ENCODE measurements at places on chromosomes 2 and 18.

GRCh38 chr18:44911773-44912172 lies 231.1 kb downstream of the SETBP1 start:
- DNase-seq: no peak

GRCh38 chr2:9052821-9053533 lies 49.5 kb upstream of the MBOAT2 start:
- DNase-seq: no peak

- no peak for DNase-seq
These were observed 61.6 kb upstream of the TGFA start for GRCh38 chr2:70615222-70615621.

GRCh38 chr2:101788565-101788964 lies 91.1 kb downstream of the MAP4K4 start:
- DNase-seq: no peak

- no peak for DNase-seq
These were observed 53.6 kb upstream of the LAPTM4A start for GRCh38 chr2:20104900-20105545.

GRCh38 chr2:45352506-45352905 lies 258.6 kb downstream of the SRBD1 start:
- DNase-seq: no peak

DNA sequence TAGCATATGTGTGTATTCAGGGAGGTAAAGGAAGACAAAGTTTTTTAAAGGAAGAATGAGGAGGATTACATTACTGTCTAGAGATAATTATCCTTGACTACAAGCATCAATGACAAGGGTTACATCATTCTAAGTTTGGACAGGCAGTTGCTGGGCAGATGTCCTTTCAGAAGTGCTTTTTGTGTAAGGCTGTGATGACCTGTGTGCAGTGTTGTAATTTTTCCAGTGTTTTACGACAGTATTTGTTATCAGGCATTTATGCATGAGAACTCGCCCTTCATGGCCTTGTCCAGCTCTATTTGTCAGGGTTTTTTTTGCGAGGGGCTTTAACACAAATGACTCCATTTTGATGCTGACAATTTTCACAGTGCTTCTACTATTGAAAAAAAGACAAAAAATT lies 658.3 kb upstream of the NXPH2 start:
- DNase-seq: no peak

- DNase-seq: no peak
These were observed 5.8 kb downstream of the TBC1D8 start for GRCh38 chr2:101145406-101145805.

- no peak for DNase-seq
These were observed 17.6 kb downstream of the ACSL3 start for GRCh38 chr2:222878301-222878876.

GRCh38 chr2:45578056-45578843 lies 32.8 kb downstream of the SRBD1 start:
- DNase-seq: no peak

- no peak for DNase-seq
These were observed 29.6 kb downstream of the CABYR start for GRCh38 chr18:24168496-24168895.

GRCh38 chr2:2645162-2645855 lies 314.2 kb upstream of the MYT1L start:
- no peak for DNase-seq

- no peak for DNase-seq
These were observed 20.6 kb upstream of the NDUFV2 start for GRCh38 chr18:9081940-9082339.

DNA sequence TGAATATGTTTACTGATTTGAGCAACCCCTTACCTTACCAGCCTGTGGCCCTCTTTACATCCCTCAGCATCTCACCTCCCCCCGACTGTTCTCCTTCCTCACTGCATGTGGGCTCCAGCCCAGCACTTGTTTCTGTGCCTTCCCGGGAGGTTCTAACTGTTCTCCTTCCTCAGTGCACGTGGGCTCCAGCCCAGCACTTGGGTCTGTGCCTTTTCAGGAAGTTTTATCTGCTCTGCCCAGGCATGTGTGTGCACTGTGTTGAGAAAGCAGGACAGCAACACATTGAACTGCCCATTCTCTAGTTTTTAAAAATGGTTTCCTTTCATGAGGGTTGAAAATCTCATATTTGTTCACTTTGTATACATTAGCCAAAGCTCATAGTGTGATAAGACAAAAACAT lies 158.4 kb downstream of the ATP9B start:
- no peak for DNase-seq

- no peak for DNase-seq
These were observed 5.1 kb downstream of the TRIB2 start for GRCh38 chr2:12721566-12722446.

GRCh38 chr18:44799382-44799906 lies 118.8 kb downstream of the SETBP1 start:
- no peak for DNase-seq

DNA sequence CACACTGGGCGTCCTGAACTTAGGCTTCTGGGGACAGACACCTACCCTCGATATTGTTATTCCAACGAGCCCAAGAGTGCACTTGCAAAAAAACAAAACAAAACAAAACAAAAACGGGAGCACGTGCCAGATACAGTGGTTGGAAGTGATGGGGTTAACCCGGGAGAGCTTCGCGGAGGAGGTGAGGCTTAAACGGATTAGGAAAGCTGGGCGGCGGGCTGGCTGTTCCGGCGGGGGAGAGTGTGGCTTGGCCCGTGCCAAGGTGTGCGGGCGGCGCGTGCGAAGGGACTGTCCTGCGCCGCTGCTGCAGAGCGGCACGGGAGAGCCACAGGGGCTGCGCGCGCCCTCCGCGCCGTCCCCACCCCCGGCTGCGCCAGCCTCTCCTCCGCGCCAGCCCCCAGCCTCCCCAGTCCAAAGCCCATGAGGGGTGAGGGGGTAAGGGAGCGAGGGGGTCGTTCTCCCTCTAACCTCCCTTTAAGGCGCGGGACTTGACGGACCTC lies 1.5 kb upstream of the SLC30A3 start:
- DNase-seq: no peak

- DNase-seq: no peak
These were observed 206.1 kb downstream of the GULP1 start for GRCh38 chr2:188497726-188498125.

DNA sequence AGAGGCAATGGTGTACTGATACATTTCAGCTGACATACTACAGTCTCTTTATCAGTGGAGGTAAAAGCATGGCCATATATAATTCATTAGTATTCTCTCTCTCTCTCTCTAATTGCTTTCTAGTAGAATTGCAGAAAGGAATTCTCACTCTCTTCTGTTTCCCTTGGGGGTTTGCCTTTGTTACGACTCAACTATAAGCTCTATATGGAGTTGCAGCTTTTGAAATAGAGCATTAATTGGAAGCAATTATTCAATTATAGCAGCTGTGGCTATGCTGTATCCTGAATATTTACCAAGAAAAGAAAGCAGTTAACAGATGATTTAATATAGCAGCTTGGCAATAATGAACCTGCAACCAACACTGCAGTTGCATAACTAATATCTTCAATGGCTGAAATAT lies 132.7 kb upstream of the STON1 start:
- no peak for DNase-seq

- no peak for DNase-seq
These were observed 39.3 kb downstream of the RAB10 start for GRCh38 chr2:26072925-26073768.

DNA sequence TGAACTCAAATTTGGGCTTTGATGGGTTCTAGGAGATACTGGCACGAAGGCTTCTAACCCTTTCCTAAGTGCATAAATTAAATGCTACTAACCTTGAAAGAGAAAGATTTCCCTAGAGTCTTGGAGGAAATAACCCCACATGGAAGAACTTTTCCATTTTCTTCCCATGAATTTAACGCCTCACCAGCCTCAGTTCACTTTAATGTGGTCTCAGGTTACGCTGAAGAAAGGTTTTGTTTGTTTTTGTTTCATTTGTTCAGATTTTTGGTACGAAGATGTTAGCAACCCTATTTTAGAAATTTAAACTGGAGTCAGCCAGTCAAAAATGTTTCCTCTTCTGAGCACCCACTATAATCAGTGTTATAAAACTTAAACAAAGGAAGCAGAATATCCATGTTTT lies 30.7 kb downstream of the METTL4 start:
- DNase-seq: no peak

DNA sequence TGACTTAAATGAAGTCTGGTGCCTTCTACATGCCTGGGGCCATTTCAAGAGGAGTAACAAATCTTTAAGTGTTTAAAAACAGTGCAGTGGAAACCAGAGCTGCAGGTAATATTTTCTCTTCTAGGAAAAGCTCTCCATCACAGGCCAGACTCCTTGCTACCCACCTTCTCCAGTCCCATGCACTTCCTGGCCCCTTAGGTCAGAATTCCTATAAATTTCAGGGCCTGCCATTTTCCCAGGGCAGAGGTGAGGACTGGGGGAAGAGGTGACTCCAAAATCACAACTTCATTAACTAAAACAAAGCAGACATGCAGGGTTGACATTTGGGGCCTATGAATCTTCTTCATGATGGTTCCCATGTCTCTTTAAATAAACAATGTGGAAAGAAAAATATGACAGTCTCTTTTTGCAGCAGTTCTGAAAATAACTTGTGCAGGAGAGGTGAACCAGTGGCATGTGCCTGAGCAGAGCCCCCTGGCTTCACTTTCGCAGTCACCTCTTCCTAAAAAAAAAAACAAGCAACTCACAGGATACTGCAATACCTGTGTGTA lies 63.7 kb upstream of the TANC1 start:
- DNase-seq: no peak

DNA sequence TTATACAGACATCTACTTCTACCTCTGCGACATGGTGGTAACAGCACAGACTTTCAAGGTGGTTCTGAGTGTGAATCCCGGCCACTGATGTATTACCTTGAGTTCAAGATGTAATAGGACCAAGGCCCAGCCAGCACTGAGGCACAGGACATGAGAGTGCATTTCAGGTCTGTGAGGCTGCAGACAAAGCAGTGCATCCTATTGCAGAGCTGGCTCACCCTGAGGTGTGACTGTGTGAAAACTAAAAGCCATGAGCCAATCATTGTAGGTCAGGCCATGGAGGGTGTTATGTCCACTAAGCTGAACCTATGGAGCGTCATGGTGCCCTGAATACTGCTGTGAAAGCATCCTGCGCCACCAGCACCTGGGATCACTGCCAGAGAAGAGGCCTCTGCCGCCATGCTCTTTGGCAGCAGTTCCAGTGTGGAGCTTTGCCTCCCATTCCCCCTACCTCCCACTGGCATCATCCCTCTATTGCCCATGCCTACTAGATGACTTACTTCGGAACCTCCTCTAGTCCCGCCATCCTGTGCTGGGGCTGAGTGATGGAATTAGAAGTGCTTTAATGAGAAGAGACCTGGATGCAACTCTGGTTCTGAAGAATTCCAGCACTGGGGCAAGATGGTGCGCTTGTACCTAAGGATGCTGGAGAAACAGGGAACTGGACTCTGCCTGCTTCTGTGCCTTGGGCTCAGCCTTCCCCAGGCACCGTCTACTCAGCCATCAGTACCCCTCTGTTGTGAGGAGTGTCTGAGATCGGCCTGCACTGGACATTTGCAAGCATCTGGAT lies 112.0 kb upstream of the RMDN2 start:
- no peak for DNase-seq

DNA sequence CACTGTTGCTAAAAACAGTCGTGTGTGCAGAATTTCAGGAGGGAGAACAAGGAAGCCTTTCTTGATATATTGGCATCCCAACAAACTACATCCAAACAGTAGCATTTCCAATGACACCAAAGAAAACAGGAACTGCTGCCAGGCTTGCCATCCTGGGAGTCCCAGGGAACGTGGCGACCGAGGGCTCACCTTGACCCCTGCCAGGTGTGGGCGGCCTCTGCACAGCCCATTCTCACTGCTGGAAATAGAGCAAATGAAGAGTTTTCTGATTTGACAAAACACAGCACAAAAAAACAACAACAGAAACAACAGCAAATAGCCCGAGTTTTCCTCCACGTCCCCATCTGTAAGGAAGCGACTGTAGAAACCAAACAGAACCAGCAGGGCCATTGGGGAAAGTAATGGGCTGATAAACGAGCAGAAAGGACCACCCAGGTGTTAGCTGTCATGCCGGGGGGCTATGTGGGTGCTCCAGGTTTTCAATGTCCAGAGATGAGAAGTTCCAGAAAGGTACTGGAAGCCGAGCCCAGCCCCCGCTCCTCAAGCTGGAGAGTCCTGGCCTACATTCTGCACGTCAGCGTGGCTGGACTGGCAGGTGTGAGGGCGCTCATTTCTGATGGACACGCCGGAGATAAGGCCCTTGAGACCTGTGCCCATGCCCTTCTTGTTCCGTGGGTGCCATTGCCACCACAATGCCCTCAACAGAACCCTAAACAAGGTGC lies 80.8 kb downstream of the TWIST2 start:
- DNase-seq: no peak

GRCh38 chr2:37501113-37501512 lies 156.7 kb downstream of the QPCT start:
- no peak for DNase-seq
